Cardiac muscle cell (in vitro differentiated cells and primary cell): ENCODE measurements at places on chromosomes 2 and 18.

- no peak overlapping the region for H3K4me3 ChIP-seq
- H3K4me1 ChIP-seq = no peaks in the 10 kb centered on the region
- H3K27me3 ChIP-seq = no peaks in the 10 kb centered on the region
Measured at GRCh38 chr2:108776475-108776874, 10.1 kb upstream of the CCDC138 start.

GRCh38 chr2:186164325-186164724 lies 321.7 kb upstream of the ZC3H15 start:
- no peak for DNase-seq
- H3K36me3 ChIP-seq = no peaks in the 10 kb centered on the region
- H3K27me3 ChIP-seq = no peaks in the 10 kb centered on the region
- no peak overlapping the region for H3K4me3 ChIP-seq
- no peaks in the 10 kb centered on the region for H3K4me1 ChIP-seq

- no peaks in the 10 kb centered on the region for H3K27me3 ChIP-seq
- DNase-seq = no peak
- no peak overlapping the region for H3K4me3 ChIP-seq
- H3K27ac ChIP-seq = no peak overlapping the region
- H3K36me3 ChIP-seq = peaks cover 41% of the 10 kb centered on the region
Measured at GRCh38 chr2:86039963-86040655, 65.6 kb downstream of the POLR1A start.

DNA sequence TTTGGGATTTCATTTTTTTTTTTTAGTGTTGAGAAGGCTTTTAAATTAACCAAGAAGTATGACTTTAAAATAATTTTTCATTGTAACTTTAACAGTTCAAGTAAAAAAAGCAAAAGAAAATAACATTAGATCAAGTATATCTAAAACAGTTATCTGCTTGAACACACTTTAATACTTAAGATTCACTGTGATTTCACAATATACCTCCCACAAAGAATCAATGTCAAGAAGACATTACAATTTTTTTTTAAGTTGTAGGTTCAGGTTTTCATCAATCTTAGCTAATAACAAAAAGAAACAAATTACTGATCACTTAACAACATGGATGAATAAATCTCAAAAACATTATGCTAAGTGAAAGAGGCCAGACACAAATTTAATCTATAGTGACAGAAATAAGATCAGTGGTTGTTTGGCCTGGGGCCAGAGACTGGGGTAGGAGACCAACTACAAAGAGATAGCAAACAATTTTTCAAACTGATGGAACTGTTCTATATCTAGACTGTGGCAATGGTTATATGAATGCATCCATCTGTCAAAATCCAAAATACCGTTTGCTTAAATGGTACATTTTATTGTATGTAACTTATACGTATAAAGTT lies 74.8 kb upstream of the FRZB start:
- no peaks in the 10 kb centered on the region for H3K27me3 ChIP-seq
- peaks cover 10% of the 10 kb centered on the region for H3K36me3 ChIP-seq
- peaks cover 37% of the 10 kb centered on the region for H3K4me1 ChIP-seq
- H3K27ac ChIP-seq = peak overlapping the region; percentile 85
- no peak overlapping the region for H3K4me3 ChIP-seq

DNA sequence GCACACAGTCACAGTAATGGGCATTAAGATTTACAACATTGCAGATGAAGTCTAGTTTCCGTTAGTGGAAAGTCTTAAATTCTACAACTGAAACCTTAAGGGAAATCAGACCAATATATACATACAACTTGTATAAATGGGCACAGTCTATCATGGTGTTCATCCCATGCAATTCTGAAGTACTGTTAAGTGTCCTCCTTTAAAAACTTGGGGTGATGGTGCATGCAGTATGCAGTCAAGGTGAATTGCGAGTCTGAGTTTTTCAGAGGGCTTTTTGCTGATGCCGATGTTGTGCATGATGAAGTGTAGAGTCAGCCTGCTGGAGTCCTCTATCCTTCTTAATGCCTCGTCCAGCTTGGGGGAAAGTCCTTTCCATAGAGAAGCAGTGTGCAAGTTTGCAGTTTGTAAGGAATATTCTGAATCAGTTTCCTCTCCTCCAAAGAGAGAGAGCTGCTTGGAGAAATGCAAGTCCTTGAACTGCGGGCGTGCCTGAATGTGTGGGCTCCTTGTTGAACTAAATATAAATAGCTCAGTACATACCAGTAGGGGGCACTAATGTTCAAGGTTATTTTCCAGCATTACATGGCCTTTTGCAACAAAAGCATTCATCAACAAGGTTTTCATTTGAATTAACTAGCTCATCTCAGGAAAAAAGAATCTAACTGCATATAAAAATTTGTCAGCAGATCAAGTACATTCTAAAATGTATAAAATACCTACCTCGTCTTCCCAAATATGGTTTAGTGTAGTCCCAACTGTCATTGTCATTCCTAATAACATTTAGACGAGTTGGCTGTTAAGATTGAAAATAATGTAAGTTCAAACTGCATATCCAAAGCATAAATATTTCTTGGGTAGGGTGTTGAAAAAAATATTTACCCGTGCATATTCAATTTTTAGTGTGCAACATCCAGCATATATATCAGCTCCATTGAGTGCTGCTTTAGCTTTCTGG lies 21.3 kb downstream of the HNRNPLL start:
- H3K4me1 ChIP-seq = no peaks in the 10 kb centered on the region
- peak overlapping the region; percentile 10 for H3K27ac ChIP-seq
- DNase-seq = peak; percentile 85

DNA sequence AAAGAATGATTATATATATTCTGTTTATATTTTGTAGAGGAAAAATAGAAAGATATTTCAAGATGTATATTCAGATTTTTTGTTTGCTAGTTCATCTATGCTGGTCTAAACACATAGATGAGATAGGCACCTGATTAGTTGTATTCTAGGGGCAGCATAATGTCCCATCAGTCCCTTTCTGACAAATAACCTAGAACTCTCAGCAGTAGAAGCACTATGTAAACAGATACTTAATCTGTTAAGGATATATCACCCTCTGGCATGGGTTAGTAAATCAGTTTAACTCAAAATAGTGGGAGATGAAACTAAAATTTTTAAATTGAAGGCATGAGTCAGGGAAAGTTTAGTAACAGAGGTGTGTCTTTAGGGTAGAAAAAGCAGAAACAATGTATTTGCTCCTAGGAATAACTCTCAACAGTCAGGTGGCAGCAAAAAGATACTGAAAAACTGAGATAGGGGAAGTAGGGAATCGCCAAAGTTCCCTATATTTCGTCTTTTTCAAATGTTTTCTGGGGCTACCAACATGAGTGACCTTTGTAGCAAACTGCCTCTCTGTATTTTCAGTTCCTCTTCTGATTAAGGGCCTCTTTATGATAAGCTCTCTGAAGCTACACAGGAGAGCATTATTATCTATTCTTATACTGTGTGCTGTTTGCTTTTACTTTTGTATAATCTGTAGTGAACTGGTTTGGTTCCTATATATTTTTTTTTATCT lies 5.7 kb downstream of the PPP1R1C start:
- DNase-seq = no peak
- no peaks in the 10 kb centered on the region for H3K36me3 ChIP-seq
- no peak overlapping the region for H3K4me3 ChIP-seq
- no peaks in the 10 kb centered on the region for H3K27me3 ChIP-seq
- H3K27ac ChIP-seq = peak overlapping the region; percentile 53
- peaks cover 30% of the 10 kb centered on the region for H3K4me1 ChIP-seq

- DNase-seq = no peak
- no peak overlapping the region for H3K4me3 ChIP-seq
- no peaks in the 10 kb centered on the region for H3K4me1 ChIP-seq
- no peak overlapping the region for H3K27ac ChIP-seq
Measured at GRCh38 chr2:70385966-70386595, 84.2 kb upstream of the FAM136A start.

DNA sequence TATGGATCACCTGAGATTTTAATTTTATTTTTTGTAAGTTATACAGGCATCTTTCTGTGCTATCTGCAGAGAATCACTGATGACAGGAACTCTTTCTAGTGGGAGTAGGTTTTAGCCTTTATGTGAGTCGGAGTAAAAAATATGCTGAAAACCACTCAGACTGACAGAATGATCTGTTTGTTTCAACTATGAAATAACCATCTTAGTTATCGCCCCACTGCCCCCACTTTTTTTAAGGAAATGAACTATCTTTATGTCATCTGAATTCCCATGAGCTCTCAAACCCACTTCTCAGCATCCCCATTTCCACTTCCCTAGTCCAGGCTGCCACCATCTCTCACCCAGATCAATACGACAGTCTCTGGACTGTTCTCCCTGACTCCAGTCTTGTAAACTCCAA lies 38.9 kb downstream of the MRPL33 start:
- no peaks in the 10 kb centered on the region for H3K4me1 ChIP-seq
- H3K27me3 ChIP-seq = no peaks in the 10 kb centered on the region
- no peaks in the 10 kb centered on the region for H3K36me3 ChIP-seq
- no peak for DNase-seq
- H3K4me3 ChIP-seq = no peak overlapping the region

- no peak overlapping the region for H3K4me3 ChIP-seq
- H3K27me3 ChIP-seq = no peaks in the 10 kb centered on the region
- no peak overlapping the region for H3K27ac ChIP-seq
- no peaks in the 10 kb centered on the region for H3K4me1 ChIP-seq
Measured at GRCh38 chr2:241391892-241392665, 36.0 kb downstream of the FARP2 start.

- H3K4me1 ChIP-seq = no peaks in the 10 kb centered on the region
- H3K36me3 ChIP-seq = peaks cover 5% of the 10 kb centered on the region
- no peak for DNase-seq
- no peak overlapping the region for H3K27ac ChIP-seq
- H3K4me3 ChIP-seq = no peak overlapping the region
Measured at GRCh38 chr18:54382733-54383252, 25.1 kb downstream of the C18orf54 start.
